ENCODE measurements at places on chromosomes 5 and 9. TPM values are rescaled to one million over a fixed set of nuclear protein-coding genes. Genes with fewer than 3 reads are reported as not detected.

DNA sequence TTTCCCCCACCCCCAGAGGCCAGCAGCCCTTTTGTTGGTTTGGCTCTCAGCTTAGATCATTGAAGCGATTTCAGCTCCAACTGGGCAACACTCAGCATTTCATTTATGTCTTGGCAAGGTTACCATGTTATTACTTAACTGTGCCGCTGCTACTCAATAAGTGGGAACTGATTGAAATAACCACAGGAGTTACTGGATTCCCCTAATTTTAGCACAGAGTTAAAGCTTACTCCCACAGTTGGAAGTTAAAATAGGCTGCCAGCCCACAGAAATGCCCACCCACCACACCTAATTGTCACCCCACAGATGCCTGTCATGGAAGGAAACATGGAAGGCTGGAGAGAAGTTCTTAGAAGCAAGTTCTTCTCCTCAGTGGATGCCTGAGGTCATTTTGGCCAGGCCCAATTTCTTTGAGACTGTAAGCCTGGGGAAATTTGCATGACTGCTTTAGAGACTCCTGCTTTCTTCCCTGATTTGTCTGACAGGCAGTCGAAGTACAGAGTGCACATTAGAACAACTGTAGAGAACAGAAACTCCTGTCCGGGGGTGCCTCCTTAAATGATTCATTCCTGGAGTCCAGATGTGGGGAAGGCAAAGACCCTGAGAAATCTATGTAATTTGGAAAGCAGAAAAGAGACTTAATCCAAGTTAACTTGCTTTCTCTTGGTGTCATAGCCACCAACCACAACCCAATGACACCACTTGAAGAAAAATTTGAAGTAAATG lies 370.0 kb downstream of the ZSWIM6 start:
- H3K4me1 ChIP-seq = no peaks in the 10 kb centered on the region
- no peak overlapping the region for H3K4me3 ChIP-seq
- no peaks in the 10 kb centered on the region for H3K36me3 ChIP-seq
- no peak overlapping the region for H3K27ac ChIP-seq
- H3K27me3 ChIP-seq = no peaks in the 10 kb centered on the region

DNA sequence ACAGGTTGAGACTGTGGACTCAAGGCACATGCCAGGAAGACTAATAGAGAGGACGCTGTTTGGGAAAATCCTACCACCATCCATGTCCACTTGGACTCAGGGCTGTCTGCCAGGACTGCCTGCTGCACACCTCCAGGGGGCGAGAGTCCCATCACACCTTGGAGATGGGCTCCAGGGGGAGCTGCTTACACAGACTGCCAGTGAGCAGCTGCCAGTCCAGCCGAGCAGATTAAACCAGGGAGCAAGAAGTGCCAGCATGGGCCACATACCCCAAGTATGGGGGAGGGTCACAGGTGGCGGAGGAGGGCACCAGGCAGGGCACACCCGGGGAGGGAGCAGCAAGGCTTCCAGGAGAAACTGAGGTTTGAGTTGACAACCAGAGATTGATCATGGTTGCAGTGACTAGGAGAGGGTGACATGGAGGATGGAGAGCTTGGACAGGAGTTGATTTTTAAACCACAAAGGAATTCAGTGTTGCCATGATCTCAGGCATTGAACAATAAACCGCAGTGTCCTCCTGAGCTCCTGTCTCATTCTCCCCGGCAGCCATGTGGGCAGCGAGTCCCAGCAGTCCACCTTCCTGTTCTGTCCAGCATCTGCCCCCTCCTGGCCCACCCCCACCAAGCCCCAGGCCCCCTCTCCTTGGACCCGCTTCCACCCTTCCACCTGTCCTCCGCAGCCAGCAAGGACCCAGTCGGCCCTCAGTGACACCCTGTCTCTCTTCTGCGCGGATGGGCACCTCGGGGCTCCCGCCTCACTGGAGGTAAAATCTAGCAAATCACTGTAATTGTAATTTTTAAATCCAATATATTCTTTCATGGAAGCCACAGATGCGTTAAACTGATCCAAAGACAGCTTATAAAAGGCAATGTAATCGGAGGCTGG lies 3.1 kb upstream of the VAV2 start:
- H3K4me1 ChIP-seq = peaks cover 28% of the 10 kb centered on the region
- no peak overlapping the region for H3K27ac ChIP-seq
- H3K4me3 ChIP-seq = peak overlapping the region; percentile 10
- no peaks in the 10 kb centered on the region for H3K27me3 ChIP-seq

DNA sequence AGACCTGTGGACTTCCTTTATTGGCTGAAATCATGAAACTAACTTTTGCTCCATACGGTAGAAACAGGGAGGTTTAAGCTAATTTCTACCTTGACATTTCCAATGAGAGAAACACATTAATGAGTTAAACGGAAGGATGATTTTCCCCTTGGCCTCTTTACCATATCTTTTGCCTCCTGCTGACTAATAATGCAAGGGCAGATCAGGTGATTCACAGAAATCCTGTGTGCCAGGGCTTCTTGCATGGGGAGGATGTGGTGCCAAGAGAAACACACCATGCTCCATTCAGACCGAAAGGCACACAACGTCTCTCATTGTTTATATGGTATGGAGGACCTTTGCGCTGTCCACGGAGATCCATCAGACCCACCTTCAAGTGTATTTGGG lies 17.4 kb upstream of the PRLR start:
- no peak overlapping the region for H3K27ac ChIP-seq
- H3K36me3 ChIP-seq = no peaks in the 10 kb centered on the region
- H3K4me1 ChIP-seq = peaks cover 22% of the 10 kb centered on the region
- H3K4me3 ChIP-seq = no peak overlapping the region
- DNase-seq = no peak

DNA sequence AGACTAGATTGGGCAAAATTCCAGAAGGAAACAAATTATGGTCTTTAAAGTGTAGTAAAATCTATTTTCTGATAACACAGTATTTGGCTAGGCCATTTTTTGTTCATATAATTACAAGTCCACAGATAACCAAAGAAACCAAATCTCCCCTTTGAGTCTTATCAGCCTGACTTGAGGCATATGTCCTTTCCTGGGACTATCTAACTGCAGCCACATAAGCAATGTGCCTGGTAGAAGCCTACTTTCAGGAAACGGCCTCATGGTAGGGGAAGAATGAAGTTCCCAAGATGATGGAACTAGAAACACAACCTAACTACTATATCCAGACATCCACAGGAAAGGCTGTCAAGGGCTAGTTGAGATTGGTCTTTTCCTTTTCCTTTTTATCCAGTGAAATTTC lies 130.0 kb downstream of the PIK3R1 start:
- no peaks in the 10 kb centered on the region for H3K27me3 ChIP-seq
- H3K4me1 ChIP-seq = no peaks in the 10 kb centered on the region
- H3K4me3 ChIP-seq = no peak overlapping the region
- H3K27ac ChIP-seq = no peak overlapping the region

DNA sequence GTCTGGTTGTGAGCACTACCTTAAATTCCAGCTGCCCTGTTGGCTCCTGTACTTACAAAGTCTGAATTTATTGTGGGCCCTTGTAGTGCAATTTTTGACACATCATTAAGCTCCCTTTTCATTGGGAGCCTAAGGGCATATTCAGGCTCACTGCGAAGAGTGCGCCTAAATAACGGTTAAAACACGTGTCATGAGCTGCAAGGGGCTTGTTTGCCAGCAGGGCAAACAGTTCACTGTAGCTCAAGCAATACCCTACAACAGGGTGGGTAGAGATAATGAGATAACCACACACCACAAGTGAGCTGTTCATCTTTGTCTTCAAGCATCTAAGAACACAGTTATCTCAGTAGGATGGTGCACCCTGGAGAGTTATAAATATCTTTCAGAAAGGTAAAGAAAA lies 214.2 kb downstream of the SLF1 start:
- no peaks in the 10 kb centered on the region for H3K4me1 ChIP-seq
- no peak overlapping the region for H3K4me3 ChIP-seq
- H3K36me3 ChIP-seq = no peaks in the 10 kb centered on the region
- DNase-seq = no peak
- no peaks in the 10 kb centered on the region for H3K27me3 ChIP-seq
- H3K27ac ChIP-seq = no peak overlapping the region

DNA sequence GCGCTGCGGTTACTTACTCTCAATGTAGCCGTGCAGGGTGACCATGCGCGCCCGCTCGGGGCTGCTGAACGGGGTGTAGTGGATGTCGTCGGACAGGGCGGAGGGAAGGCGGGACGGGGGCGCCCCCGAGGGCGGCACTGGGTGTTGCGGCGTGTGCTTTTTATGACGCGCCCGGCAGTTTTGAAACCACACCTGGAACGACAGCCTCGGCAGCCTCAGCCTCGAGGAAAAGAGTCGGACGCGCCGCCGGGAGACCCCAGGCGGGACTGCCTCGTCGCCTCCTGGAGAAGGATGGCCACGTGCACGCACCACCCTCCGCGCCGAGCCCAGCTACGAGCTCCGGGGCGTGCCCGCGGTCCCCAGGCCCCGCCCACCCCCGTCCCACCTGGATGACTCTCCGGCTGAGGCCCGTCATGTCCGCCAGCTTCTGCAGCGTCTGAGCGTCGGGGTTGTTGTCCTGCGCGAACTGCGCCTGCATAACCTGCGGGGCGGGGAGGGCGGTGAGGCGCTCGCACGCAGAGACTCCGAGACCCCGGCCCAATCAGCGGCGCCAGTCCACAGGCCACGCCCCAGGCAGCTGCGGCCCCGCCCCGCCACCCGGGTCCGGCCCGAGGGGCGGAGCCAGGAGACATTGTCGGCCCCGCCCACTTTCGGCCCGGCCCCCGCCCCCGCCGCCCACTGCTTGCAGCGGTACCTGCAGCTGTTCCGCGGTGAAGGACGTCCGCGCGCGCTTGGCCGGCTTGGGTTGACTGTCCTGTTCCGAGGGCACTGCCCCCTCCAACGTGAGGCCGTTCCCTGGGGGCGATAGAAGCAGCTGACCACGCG lies 15.0 kb downstream of the LHX6 start:
- DNase-seq = peak; percentile 83
- no peak overlapping the region for H3K27ac ChIP-seq
- H3K27me3 ChIP-seq = peaks cover 34% of the 10 kb centered on the region
- H3K36me3 ChIP-seq = no peaks in the 10 kb centered on the region

GRCh38 chr9:94993160-94993820 lies 266.8 kb downstream of the AOPEP start:
- peak; percentile 62 for DNase-seq
- no peaks in the 10 kb centered on the region for H3K27me3 ChIP-seq
- H3K4me1 ChIP-seq = peaks cover 88% of the 10 kb centered on the region
- H3K27ac ChIP-seq = peak overlapping the region; percentile 95
- H3K4me3 ChIP-seq = peak overlapping the region; percentile 54

DNA sequence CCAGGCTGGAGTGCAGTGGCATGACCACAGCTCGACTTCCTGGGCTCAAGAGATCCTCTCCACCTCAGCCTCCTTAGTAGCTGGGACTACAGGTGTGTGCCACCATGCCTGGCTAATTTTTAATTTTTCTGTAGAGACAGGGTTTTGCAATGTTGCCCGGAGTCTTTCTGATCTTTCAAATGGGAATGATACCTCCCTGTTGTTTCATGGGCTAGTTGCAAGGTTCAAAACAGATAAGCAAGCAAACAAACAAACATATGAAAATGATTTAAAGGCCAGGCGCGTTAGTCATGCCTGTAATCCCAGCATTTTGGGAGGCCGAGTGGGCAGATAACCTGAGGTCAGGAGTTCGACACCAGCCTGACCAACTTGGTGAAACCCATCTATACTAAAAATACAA lies 45.3 kb upstream of the PLPP1 start:
- no peaks in the 10 kb centered on the region for H3K27me3 ChIP-seq
- peaks cover 25% of the 10 kb centered on the region for H3K4me1 ChIP-seq
- H3K27ac ChIP-seq = no peak overlapping the region
- DNase-seq = peak; percentile 5
- no peaks in the 10 kb centered on the region for H3K36me3 ChIP-seq

- no peak for DNase-seq
- no peaks in the 10 kb centered on the region for H3K27me3 ChIP-seq
- H3K4me1 ChIP-seq = no peaks in the 10 kb centered on the region
- H3K36me3 ChIP-seq = no peaks in the 10 kb centered on the region
- no peak overlapping the region for H3K4me3 ChIP-seq
- H3K27ac ChIP-seq = no peak overlapping the region
Measured at GRCh38 chr9:85859765-85860164, 81.2 kb upstream of the NAA35 start.

- H3K27ac ChIP-seq = no peak overlapping the region
- peak; percentile 33 for DNase-seq
- H3K4me1 ChIP-seq = peaks cover 12% of the 10 kb centered on the region
- H3K4me3 ChIP-seq = no peak overlapping the region
- peaks cover 13% of the 10 kb centered on the region for H3K36me3 ChIP-seq
Measured at GRCh38 chr9:32431940-32432555, 47.6 kb downstream of the ACO1 start.

DNA sequence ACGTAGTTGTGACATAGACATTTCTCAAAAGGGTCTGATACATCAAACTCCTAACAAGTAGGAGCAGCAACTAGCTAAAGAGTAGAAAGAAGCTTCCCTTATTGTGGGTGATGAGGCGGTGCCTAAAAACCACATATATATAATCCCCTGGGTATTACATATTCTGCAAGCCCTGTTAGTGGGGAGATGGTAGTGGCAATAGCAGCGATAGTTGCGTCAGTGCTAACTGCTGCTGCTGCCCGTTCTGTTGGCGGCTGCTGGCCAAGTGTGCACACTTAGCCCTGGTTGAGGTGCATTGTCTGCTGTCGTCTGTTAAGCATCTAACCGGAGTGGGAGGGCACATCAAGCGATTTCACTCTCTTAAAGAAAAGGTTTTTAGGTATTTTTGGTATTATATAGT lies 35.8 kb downstream of the VLDLR start:
- H3K27me3 ChIP-seq = no peaks in the 10 kb centered on the region
- no peak overlapping the region for H3K4me3 ChIP-seq
- H3K27ac ChIP-seq = no peak overlapping the region
- DNase-seq = no peak
- no peaks in the 10 kb centered on the region for H3K4me1 ChIP-seq

DNA sequence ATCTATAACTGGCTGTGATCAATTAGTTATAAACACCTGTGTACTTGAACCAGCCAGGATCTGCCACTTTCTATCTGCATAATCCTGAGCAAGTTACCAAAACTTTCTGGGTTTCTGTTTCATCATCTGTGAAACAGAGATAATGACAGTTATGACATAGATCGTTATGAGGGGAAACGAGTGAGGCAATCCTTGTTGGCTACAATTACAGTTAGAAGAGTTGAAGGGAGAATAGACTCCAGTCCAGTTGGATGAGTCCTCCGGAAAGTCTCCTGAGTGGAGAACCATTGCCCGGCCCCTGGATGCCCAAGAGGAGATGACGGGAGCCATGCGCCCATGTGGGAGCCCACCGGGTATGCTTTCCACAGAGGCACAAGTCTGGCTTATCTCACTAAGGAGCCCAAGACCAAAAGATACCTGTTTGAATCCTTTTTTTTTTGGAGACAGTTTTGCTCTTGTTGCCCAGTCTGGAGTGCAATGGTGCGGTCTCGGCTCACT lies 4.5 kb downstream of the PDE6A start:
- no peaks in the 10 kb centered on the region for H3K36me3 ChIP-seq
- DNase-seq = no peak
- no peak overlapping the region for H3K4me3 ChIP-seq
- H3K27me3 ChIP-seq = 0 out of 3 replicates have a peak, but pooled peaks cover 6% of the 10 kb centered on the region

GRCh38 chr9:104923740-104924139 lies 4.2 kb downstream of the ABCA1 start:
- no peak for DNase-seq
- H3K4me3 ChIP-seq = peak overlapping the region; percentile 15
- peaks cover 2% of the 10 kb centered on the region for H3K36me3 ChIP-seq
- H3K27me3 ChIP-seq = no peaks in the 10 kb centered on the region

GRCh38 chr5:124519396-124519795 lies 227.0 kb downstream of the ZNF608 start:
- DNase-seq = no peak
- H3K27ac ChIP-seq = no peak overlapping the region
- H3K4me1 ChIP-seq = 0 out of 2 replicates have a peak, but pooled peaks cover 3% of the 10 kb centered on the region
- no peak overlapping the region for H3K4me3 ChIP-seq
- no peaks in the 10 kb centered on the region for H3K27me3 ChIP-seq

AQP7 gene
- 5.6 TPM for polyA plus RNA-seq

LEAP2 gene
- polyA plus RNA-seq = 51.9 TPM

STARD4 gene
- polyA plus RNA-seq = 27.4 TPM
